Thymus (tissue), 14 donors: ENCODE measurements at places on chromosomes 1 and 21. TPM values are rescaled to one million over a fixed set of nuclear protein-coding genes. Genes with fewer than 3 reads are reported as not detected.

ERG gene
- 3.9 TPM for total RNA-seq

TMEM240 gene
- 0.42 TPM for total RNA-seq

CFHR1 gene
- 1.3 TPM for total RNA-seq

HES2 gene
- 0.24 TPM for total RNA-seq

GREM2 gene
- total RNA-seq: not detected

PLOD1 gene
- total RNA-seq: 12.8 TPM

ATP6V1G3 gene
- total RNA-seq: not detected

DNA sequence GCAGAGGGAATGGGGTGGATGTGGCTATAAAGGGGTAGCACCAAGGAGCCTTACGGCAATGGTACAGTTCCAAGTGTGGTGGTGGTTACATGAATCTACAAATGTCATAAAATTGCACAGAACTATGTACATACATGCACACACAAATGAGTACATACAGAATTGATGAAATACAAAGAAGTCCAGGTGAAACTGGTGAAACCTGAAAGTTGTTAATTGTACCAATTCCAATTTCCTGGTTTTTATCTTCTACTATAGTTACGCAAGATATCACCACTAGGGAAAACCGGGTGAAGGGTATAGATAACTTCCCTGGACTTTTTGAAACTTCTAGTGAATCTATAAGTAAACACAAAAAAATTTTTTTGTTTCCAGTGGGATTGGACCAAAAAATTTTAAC is 18.9 kb downstream of the HSF2BP start:
- DNase-seq: no peak

DNA sequence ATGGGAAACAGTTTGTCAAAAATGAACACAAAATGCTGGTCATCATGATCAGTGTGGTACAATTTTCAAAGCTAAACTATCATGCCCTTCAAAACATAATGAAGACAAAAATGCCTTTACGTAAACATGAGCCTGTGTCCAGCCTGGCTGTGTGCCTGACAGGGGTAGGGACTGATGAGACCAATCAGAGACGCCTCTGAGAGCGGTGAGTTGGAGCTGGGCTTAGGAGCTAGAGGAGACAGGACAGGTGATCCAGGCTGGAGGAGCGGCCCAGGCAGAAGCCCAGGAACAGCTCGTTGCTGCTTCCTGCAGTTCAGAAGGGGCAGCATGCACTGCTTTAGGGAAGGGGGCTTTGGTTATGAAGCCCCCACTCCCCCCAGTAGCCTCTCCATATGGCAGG is 70.0 kb downstream of the ARHGEF10L start:
- no peak for DNase-seq

DNA sequence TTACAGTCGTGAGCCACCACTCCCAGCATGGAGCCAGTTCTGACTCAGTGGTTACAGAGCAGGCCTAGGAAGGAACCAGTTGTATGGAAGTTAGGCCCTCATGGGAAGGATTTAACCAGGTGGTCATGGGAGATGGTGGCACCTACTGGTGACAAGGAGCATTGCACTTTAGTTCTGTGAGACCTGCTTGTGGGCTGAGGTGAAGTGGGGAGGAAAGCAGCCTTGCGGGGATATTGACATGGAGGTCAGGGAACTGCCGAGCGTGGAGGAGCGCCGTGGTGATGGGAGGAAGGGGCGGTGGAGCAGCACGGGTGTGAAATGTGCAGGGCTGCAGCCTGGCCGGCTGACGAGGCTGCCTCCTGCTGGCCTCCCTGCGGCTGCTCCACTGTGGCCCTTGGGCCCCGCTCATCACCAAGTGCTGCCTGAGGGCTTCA is 100.4 kb downstream of the GALNT2 start:
- no peak for DNase-seq

DNA sequence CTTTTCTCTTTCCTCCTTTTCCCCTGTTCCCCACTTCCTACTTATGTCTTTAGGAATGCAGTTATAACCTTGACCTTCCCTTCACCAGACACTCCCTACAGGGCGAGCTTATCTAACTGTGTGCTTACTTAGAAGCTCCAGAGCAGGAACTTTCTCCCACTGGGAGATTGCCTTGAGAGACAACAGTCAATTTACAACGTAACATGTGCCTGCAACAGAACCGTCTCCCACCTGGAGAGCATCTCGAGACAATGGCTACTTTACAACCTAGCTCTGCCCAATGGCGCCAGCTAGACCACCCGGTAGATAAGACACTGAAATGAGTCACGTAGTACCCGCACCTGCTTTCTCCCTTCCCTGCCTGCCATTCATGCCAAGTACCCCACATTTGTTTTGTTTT is 16.7 kb downstream of the HMGN1 start:
- DNase-seq: no peak

DNA sequence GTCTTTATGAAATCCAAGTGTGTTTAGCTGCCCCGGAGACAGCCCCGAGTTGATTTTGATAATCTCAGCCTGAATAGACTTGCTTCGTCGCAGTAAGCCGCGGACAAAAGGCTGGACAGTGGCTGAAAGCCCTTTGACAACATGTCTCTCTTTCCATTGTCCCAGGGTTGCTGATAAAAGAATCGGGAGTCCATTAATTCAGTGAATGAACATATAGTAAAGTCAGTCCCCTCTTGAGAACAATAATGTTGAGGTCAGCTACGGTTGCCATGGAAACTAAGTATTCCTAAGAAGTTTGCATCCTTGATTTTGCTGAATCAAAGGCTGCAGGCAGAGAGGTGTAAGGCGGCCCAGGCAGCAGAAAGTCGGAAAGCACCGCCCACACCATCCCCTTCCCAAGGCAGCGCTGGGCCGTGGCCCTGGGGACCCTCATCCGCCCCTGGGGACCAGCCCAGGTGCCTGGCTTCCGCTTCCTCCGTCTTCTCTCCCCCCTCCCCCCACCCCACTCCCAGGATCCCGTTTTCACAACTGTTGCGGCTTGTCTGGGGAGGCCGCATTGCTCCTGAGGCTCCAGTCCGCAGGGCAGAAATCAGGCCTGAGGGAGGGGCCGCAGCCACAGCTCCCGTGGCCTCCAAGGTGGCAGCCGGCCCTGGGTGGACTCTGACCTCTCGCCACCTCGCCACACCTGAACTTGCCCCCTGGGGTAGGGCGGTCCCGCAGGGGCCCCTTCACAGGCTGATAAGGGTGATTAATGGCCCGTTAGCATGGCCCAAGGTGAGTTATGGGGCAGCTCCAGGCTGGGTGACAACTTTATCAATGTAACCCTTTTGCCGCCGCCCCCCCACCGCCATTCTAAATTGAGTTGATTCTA is 180.9 kb downstream of the PRDM16 start:
- DNase-seq: no peak

DNA sequence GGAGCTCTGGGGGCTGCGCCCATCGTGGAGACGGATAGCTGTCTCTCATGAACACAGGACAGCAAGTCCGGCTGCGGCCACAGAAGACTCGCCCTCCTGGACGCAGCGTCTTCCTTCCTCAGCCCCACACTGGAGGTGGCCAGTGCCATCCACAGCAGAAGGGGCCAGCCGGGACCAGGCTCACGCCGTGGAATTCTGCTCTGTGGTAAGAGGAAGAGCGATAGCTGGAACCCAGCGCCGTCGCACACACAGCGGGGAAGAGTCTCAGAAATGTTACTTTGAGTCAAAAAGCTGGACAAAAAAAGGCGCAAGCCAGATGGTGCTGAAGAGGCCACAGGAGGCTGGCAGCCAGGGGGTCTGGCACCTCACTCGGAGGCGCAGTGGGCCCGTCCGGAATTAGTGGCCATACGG is 113.9 kb upstream of the COL6A1 start:
- DNase-seq: no peak

DNA sequence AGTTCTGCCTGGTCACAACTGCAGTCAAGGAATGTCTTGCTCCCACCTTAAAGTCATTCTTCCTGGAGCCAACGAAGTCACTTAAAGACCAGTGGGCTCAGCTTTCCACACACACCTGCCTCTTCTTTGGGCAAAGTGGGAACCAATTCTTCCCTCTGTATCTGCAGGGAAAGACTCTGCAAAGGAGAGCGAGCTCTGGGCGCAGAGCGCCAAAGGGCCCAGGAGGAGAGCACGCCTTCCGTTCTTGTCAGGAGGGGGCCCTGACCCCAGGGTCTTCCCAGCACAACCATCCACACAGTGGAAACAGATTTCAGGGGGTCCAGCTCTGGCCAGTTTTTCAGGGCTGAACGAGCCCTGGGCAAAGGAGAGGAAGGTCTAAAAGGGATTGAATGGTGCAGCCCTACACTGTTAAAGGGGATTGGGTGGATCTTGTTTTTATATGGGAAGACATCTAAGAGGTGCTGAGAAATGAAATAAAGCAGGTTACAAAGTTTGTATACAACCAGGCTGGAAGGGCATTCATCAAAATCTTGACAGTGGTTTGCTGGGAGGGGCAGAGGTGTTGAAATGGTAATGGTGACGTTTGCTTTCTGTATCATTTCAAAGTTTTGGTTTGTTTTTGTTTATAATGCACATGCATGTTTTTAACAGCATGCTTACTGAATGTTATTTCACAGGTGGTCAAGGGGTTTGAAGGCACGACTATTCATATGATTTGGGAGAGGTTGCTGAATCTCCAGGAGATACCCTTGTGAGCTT is 6.8 kb upstream of the OLIG2 start:
- DNase-seq: no peak

DNA sequence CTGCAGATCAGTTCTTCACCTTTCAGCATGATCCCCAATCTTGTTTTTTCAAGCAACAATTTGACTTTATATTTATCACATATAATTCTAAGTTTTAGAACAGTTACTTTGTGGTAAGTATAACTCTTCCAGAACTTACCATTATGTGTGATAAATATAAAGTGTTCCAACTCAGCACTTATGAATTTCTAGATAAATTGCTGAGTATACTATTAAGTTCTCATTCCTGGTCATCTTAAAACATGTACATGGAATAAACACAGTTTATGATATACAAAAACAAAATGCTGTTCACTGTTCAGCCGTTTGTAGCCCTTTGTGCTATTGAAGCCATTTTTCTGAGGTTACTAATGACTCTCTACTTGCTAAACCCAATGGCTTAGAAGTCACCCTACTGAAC is 5.1 kb upstream of the XPR1 start:
- no peak for DNase-seq
